Endothelial cell (in vitro differentiated cells): ENCODE measurements at places on chromosomes 5 and 9.

GRCh38 chr5:39761199-39761950 lies 336.6 kb upstream of the DAB2 start:
- DNase-seq = no peak

DNA sequence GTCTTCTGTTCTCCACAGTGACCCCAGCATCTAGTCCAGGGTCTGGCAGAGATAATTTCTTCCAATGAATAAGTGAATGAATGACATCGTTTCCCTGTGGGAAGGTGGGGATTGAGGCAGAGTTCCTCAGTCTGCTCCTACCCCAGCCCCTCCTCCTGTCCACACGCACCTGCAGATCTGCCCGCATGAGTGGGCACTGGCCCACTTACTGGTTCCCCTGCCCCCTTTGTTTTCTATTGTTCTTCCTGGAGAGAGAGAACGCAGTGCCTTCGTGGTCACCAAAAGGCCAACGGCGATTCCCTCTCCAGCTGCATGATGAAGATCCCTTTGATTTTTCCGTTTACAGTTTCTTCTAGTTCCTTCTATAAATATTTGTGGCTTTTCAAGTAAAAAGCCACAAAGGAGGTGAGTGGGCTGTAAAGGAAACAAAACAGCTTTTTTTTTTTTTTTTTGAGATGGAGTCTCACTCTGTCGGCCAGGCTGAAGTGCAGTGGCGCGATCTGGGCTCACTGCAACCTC lies 5.8 kb upstream of the FPGS start:
- DNase-seq = no peak

DNA sequence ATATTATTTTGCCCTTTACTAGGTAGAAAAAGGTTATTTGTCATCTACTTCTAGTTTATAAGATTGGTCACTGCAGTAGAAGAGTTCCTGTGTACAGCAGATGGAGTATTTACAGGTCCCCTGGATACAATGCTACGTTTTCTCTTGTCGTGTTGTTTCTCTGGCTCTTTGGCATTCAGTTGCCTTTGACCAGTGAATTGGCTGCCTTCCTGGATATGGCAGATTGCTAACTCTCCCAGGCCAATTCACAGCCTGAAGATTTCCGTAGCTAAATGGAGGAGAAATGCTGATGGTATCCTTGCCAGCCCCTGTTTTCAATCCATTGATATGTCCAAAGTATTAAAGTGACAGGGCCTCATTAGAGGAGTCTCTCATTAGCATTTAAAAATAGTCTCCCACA lies 32.5 kb upstream of the GNAQ start:
- DNase-seq = no peak

DNA sequence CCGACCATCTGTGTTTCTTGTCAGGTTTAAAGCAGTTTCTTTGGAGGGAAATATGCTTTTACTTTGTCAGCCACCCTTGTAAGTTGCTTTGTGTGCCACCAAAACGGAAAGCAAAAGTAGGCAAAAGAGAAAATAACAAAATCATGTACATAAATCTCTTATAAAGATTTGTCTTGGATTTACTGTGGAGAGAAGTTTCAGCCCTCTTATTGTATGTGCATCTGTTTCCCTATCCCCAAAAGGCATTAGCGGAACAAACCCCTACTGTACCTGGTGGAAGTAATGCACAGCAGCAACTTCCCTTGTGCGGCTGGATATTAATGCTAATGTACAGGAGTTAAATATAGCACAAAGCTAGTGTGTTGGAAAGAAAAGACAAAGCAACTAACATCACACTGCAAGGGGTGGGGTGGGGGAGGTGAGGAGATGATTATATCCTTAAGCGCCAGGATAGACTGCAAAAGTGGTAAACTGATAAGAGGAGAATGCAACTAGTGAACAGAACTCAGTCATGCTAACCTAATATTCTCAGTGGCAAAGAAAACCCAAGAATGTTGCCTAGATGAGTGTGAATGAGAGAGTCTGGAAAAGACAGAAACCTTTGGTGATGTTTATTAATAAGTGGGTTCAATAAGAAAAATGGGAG lies 396.5 kb upstream of the MEF2C start:
- DNase-seq = no peak

GRCh38 chr5:50800410-50800809 lies 134.0 kb downstream of the PARP8 start:
- no peak for DNase-seq

- no peak for DNase-seq
These were observed 8.3 kb downstream of the KIF12 start for GRCh38 chr9:114090798-114091197.

GRCh38 chr5:169071-169727 lies 22.1 kb upstream of the LRRC14B start:
- DNase-seq = no peak

GRCh38 chr5:139228201-139228803 lies 30.1 kb upstream of the SIL1 start:
- no peak for DNase-seq

DNA sequence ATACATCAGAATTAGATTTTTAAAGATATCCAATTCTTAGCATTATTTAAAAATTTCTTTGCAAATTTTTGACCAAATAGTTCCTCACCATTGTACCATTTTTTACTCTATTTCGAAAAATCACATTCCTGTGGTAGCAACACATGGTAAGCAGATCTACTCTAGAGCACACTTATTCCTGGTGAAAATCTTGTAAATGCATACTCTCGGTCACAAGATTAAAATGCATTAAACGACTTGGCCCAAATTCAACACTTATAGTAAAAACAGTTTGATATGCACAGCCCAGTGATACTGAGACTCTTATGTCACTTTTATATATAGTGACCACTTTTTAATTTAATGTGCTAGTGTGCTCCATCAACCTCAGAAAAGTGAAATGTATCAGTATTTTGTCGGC lies 208.8 kb upstream of the TARS1 start:
- no peak for DNase-seq

DNA sequence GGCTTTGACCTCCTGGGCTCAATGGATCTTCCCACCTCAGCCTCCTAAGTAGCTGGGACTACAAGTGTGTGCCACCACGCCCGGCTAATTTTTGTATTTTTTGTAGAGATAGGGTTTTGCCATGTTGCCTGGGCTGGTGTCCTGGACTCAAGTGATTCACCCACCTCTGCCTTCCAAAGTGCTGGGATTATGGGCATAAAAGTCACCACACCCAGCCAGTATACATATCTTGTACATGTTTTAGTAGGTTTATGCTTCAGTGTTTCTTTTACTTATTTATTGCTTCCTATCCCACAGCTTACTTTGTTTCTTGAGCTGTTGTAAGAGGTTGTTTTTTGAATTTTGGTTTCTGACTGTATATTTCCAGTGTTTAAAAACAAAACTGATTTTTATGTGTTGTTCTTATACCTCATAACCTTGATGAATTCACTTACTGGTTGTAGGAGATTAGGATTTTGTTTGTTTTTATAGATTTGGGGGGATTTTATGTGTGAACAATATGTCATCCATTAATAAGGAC lies 12.9 kb downstream of the FBXW5 start:
- DNase-seq = no peak
